ENCODE measurements at places on chromosomes 16 and 17. TPM values are rescaled to one million over a fixed set of nuclear protein-coding genes. Genes with fewer than 3 reads are reported as not detected.
A peak's percentile ranks its signal among the peaks of the same experiment; 100 is the strongest.

GRCh38 chr17:3723556-3724377 lies at the start of gene HASPIN:
Gene HASPIN (plus strand): TSS chr17:3723903. CDS start chr17:3723936, 33 bp downstream.
- DNase-seq: peak; percentile 97

- no peak for DNase-seq
Measured at GRCh38 chr17:78172249-78173051, 4.1 kb downstream of the SYNGR2 start.

DNA sequence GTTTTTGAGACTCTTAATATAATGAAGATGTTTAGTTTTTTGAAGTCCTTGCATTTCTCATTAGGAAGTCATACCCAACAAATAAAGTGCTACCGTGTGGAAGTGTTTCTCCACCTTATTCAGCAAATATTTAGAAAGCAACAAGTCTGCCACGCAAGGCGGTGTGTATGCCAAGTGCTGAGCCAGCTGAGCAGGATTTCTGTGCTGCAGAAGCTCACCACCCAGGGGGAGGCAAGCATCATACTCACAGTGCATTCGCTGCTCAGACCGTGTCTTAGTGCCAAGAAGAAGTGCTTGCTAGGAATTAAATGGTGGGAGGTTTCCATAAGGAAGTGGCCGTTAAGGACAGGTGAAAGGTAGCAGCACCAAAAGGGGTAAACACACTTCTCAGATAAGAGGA lies 111.2 kb downstream of the ARHGAP44 start:
- no peak for DNase-seq

Gene ADAP2
- 26.9 TPM for total RNA-seq

- DNase-seq: no peak
Measured at GRCh38 chr16:56670620-56670934, 963 bp downstream of the MT1H start.
